NCI-H2107 (cell line): ENCODE measurements at places on chromosomes 7 and 10.

DNA sequence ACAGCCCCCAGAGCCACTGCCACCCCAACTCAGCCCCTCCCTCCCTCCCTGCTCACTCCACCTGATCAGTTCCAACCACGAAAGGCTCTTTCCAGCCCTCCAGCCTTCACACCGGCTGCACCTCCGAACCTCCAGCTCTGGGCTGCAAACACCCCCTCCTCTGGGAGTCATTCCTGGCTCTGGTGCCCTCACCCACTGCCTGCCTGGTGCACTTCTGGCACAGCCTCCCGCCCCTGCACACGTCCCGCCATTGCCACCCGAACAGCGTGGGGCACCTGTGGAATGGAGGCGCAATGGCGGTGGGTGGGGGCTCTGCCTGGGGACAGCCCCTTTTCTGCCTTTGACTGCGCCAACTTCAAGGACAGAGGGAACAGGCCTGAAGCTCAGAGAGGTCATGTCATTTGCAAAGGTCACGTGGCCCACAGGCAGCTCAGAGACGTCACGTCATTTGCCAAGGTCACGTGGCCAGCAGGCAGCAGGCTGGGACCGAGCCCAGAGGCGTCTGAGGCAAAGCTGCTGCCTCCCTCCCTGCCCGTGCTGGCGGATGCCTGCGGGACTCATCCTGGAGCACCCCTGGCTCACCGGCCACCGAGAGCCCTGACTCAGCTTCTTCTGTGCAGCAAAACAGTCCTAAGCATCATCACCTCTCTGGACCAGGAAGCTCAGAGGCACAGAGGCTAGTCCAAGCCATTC is 76.0 kb upstream of the DNAAF5 start:
- DNase-seq = no peak

- DNase-seq = no peak
Measured at GRCh38 chr7:98293746-98294145, 12.3 kb downstream of the BRI3 start.

GRCh38 chr7:139908792-139909191 is 79.7 kb downstream of the TBXAS1 start:
- DNase-seq = no peak

DNA sequence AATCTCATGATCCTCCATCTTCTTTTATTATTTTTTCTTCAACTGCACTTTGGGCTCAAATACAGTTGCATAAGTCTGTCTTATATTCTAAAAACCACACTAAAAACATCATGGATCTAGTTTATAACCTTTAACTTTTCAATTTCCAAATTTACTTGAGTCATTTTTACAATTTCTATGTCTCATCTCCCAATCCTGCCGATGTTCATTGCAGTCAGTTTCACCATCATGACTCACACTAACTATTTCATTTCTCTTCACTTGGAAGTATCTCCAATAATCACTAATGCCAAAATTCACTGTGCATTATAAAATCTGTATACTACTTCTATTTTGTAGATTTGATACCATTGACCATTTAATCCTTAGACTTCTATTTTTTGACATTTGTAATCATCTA is 806.9 kb upstream of the SORCS1 start:
- no peak for DNase-seq

DNA sequence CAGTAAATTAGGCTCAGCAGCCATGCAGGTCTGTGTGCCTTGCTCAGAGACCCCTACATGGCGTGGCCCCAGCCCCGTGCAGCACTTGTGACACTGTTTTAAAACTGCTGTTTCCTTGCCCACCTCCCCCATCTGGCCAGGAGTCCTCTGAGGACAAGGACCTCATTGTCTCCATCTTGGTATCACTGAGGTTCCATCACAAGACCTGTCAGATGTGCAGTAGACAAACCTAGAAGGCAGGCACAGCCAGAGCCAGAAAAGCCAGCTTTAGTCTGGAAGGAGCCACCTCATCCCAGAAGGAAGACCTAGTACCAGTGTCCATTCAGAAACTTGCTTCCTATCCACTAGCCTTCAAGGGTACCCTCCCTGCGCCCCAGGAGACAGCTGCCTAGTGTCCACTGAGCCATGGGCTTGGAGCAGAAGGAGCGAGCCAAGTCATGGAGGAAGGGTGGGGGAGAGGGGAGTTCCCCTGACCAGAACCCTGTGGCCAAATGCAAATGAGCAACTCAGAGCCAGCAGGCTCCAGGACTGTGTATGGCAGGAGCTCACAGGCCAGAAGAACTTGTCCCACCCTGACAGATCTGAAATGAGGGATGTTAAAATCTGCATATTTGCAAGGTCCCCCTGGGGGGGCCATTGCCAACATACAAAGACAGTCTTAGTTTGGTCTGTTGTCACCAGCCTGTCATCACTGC is 176.1 kb downstream of the SH3PXD2A start:
- no peak for DNase-seq
